ENCODE measurements at places on chromosomes 4 and X.

DNA sequence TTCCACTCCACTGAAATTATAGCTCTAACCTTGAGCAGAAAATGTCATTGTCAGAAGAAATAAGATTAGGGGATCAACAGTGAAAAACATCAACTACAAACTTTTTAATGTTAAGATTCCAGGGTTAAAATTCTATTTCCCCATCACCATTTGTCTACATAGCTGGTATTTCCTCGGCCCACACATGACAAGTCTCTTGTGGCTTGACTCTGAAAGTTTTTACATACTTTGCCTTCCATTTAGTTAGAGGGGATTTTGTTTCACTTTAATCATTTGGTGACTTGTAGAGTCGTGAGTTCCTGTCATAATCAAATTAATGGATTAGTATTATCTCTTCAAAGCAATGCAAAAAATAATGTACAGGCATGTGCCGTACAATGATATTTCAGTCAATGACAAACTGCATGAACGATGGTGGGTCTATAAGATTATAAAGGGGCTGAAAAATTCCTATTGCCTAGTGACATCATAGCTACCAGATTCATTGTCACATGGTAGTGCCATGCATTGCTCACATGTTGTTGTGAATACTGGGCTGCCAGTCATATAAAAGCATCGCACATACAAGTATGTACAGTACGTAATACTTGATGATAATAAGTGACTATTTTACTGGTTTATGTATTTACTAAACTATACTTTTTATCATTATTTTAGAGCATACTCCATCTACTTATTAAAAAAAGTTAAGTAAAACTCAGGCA lies 72.0 kb downstream of the ING2 start:
- peak; percentile 27 for DNase-seq

DNA sequence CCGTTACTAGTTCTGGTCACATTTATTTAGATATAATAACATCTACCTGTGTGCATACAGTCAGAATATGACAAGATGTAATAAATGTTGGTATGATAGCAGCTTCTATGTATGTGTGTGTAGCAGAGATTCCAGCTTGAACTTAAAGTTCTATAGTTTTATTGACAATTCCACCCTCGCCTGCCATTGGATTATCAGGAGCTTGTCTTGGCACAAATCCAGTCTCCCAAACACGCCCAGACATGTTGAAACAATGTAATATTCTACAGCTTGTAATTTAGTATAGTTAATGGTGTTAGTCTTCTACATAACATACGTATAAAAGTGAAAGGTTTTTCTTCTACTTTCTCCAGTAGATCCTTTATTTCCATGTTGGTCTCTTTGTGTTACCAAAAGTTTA lies 44.4 kb downstream of the BBS12 start:
- DNase-seq, result peak; percentile 59

- DNase-seq, result no peak
Observed at GRCh38 chr4:118326585-118326984, 26.2 kb downstream of the PRSS12 start.

GRCh38 chrX:4091046-4091760 lies 377.8 kb upstream of the PRKX start:
- no peak for DNase-seq

- DNase-seq, result peak; percentile 91
Observed at GRCh38 chr4:7699031-7699430, 240.6 kb downstream of the AFAP1 start.

DNA sequence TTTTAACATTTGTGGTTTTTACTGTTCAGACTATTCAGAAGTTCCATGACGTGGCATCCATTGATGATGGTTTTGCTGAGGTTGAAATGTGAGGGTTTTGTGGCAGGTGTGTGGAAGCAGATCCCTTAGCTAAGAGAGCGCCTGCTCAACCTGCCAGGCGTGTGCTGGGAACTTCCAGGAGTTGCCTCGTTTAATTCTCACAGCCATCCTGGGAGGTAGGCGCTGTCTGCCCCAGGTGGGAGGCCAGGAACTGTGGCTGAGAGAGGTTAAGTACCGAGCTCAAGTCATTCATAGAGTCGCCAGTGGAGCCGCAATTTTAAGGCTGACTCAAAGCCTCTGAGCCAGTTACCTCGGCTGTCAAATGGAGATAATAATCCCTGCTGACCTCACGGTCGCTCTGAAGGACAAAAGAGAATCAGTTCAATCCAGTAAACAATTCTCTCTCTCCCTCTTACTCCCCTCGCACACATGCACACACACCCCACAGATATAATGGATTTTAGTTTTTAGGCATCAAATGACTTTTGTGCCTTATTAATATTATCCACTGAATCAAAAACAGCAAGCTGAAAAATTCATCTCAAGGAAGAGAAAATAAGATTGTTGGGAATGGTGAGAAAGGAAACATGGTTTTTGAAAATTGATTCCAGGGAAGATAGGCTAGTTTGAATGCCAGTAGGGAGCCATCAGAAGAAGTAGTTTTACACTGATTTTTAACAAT lies 171.3 kb downstream of the PTTG2 start:
- peak; percentile 27 for DNase-seq

DNA sequence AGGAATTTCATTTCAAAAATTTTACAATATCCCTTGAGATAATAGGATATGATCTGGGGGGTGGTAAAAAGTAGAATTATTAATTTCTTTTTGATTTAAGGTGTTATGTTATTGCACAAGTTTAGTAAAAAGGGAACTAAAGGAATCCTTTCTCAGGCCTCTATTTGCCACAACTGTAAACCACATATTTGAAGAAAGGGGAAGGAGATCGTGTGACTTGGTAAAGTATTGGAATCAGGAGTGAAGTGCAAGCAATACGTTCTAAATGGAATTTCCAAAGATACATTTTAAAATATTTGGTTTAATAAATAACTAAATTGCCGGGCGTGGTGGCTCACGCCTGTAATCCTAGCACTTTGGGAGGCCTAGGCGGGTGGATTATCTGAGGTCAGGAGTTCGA lies 35.3 kb upstream of the SCRG1 start:
- DNase-seq, result no peak

DNA sequence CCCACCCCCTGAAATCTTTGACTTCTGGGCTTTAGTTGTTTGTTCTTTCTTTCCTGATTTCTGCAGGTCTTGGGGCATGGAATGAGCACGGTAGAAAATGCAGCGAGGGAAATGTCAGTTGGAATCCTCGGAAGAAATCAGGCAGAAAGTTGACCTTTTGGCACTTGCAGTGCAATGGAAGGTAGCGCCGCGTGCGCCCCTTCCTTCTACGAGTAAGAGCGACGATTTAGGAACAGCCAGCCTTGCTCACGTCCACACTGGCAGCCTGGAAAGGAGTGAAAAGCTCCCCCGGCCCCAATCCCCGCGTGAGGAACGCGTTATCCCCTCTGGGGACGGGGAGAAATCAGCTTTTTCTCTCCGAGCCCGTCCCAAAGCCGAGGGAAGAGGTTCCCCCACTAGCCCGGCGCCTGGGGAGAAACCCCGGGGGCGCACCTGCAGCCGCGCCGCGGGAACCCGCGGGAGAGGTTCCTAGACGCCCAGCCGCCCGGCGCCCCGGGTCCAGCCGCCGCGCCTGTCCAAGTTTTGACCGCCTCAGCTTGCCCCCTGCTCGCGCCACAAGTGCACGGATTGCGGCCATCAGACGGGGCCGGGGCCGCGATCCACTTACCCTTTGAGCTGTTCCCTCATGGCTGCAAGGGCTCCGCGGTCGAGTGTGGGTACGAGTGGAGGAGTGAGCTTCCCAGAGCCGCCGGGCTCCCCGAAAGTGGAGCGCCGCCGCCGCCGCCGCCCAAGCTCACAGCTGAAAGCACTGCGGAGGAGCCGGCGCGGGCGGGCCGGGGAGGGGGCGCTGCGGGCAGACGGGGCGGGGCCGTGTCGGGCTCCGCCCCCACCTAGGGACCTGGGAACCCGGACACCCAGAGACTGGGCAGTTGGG lies 194.6 kb upstream of the FTHL17 start:
- peak; percentile 27 for DNase-seq
